ENCODE measurements at places on chromosomes 2 and 18. TPM values are rescaled to one million over a fixed set of nuclear protein-coding genes. Genes with fewer than 3 reads are reported as not detected.

- peak; percentile 34 for DNase-seq
These were observed 69.8 kb downstream of the NFATC1 start for GRCh38 chr18:79465392-79465991.

- no peak for DNase-seq
These were observed 115.4 kb downstream of the BMPR2 start for GRCh38 chr2:202491514-202491913.

SLC4A5 gene
- 4.8 TPM for total RNA-seq

GRCh38 chr2:52463457-52463856 lies 1304.1 kb upstream of the CHAC2 start:
- DNase-seq = no peak

KIF3C gene
- total RNA-seq = 0.29 TPM
